Mammary microvascular endothelial cell (primary cell): ENCODE measurements at places on chromosomes 1 and 21. TPM values are rescaled to one million over a fixed set of nuclear protein-coding genes. Genes with fewer than 3 reads are reported as not detected.

The TSPEAR gene
- total RNA-seq: 0.10 TPM in 1 of 2 replicates, not detected in the other

The CLCA2 gene
- total RNA-seq: not detected in 2 replicates

The TRAF3IP3 gene
- not detected in 2 replicates for total RNA-seq

The PTPN14 gene
- total RNA-seq: 47.7 and 52.8 TPM in 2 replicates

The ADAMTS1 gene
- total RNA-seq: 19.4 and 20.3 TPM in 2 replicates

The RGS13 gene
- not detected in 2 replicates for total RNA-seq

The CCDC190 gene
- 0.25 and 0.93 TPM in 2 replicates for total RNA-seq

The DESI2 gene
- 42.7 and 45.4 TPM in 2 replicates for total RNA-seq

The VANGL2 gene
- not detected in 2 replicates for total RNA-seq

The CD5L gene
- total RNA-seq: not detected in 2 replicates

The IFI44L gene
- total RNA-seq: 37.1 and 38.9 TPM in 2 replicates

The TIE1 gene
- total RNA-seq: 427 and 478 TPM in 2 replicates

The PROX1 gene
- 4.6 and 5.2 TPM in 2 replicates for total RNA-seq

The OR10J1 gene
- not detected in 2 replicates for total RNA-seq

The IVNS1ABP gene
- 35.8 and 42.6 TPM in 2 replicates for total RNA-seq

The ABCA4 gene
- total RNA-seq: 2.3 and 3.8 TPM in 2 replicates

The CTTNBP2NL gene
- 23.7 and 26.2 TPM in 2 replicates for total RNA-seq

The LCE3D gene
- not detected in 2 replicates for total RNA-seq

The FAAP20 gene
- 18.5 and 18.6 TPM in 2 replicates for total RNA-seq

The UBL4B gene
- not detected in 2 replicates for total RNA-seq

The LYPD8 gene
- not detected in 2 replicates for total RNA-seq

The ST6GALNAC3 gene
- 28.4 and 42.7 TPM in 2 replicates for total RNA-seq

The FNDC10 gene
- 2.1 and 3.1 TPM in 2 replicates for total RNA-seq

The ARHGAP30 gene
- 0.13 and 0.20 TPM in 2 replicates for total RNA-seq

The SPOCD1 gene
- total RNA-seq: 47.2 and 49.2 TPM in 2 replicates

The CZIB gene
- 48.9 and 68.9 TPM in 2 replicates for total RNA-seq

The REG4 gene
- not detected in 2 replicates for total RNA-seq

The ATAD3C gene
- total RNA-seq: 0.07 TPM in 1 of 2 replicates, not detected in the other

The PALMD gene
- 79.6 and 85.6 TPM in 2 replicates for total RNA-seq

The SPATA46 gene
- total RNA-seq: not detected in 2 replicates

The FAM163A gene
- 0.30 and 0.47 TPM in 2 replicates for total RNA-seq

The ITSN1 gene
- 41.2 and 48.8 TPM in 2 replicates for total RNA-seq

The SRGAP2 gene
- total RNA-seq: 49.5 and 73.1 TPM in 2 replicates

The TFF2 gene
- total RNA-seq: not detected in 2 replicates

The C1orf87 gene
- total RNA-seq: not detected in 2 replicates

The TNFRSF8 gene
- not detected in 2 replicates for total RNA-seq

The TMEM240 gene
- total RNA-seq: 0.69 and 1.7 TPM in 2 replicates

The GFI1 gene
- total RNA-seq: 0.07 TPM in 1 of 2 replicates, not detected in the other

The ALX3 gene
- not detected in 2 replicates for total RNA-seq

The SEMA4A gene
- 0.49 and 1.1 TPM in 2 replicates for total RNA-seq

The CYYR1 gene
- 22.7 and 28.9 TPM in 2 replicates for total RNA-seq

The LRRC53 gene
- not detected in 2 replicates for total RNA-seq

The SLC66A1 gene
- 23.7 and 24.4 TPM in 2 replicates for total RNA-seq

The HSD3B1 gene
- not detected in 2 replicates for total RNA-seq

The RCSD1 gene
- 2.5 and 3.5 TPM in 2 replicates for total RNA-seq

The TTC22 gene
- not detected in 2 replicates for total RNA-seq

The G0S2 gene
- total RNA-seq: 52.2 and 54.6 TPM in 2 replicates

The NLRP3 gene
- total RNA-seq: 0.25 and 0.53 TPM in 2 replicates

The CASQ1 gene
- total RNA-seq: not detected in 2 replicates

The LCE1D gene
- not detected in 2 replicates for total RNA-seq

The CHI3L1 gene
- not detected in 2 replicates for total RNA-seq

The SPAG17 gene
- total RNA-seq: not detected in 2 replicates

The KRTAP12-2 gene
- not detected in 2 replicates for total RNA-seq

The RNF115 gene
- total RNA-seq: 15.6 and 16.7 TPM in 2 replicates

The SPRR4 gene
- total RNA-seq: not detected in 2 replicates

The JAM2 gene
- 0.53 and 0.79 TPM in 2 replicates for total RNA-seq
